NCI-H774 (cell line): ENCODE measurements at places on chromosomes 3 and 15.

- no peak for DNase-seq
These were observed 33.5 kb downstream of the CCDC13 start for GRCh38 chr3:42739401-42740158.

DNA sequence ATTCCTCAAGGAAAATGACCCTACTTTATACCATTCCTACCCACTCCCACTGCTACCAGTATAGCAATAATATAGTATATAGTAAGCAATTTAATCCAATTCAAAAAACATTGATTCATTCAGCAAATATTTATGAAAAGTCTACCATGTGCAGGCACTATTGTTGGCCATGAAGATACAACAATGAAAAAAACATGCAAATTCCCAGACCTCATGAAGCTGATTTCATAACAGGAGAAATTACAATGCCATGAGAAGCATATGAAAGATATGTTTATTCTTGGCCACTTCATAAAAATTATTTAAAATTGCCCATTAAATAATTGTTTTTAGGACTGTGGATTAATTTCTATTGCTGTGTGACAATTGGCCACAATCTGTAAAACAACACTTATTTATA lies 315.8 kb upstream of the COL8A1 start:
- no peak for DNase-seq

GRCh38 chr3:177516158-177517011 lies 319.1 kb upstream of the TBL1XR1 start:
- DNase-seq = no peak

GRCh38 chr15:77412972-77413698 lies 6.8 kb downstream of the PEAK1 start:
- DNase-seq = no peak

DNA sequence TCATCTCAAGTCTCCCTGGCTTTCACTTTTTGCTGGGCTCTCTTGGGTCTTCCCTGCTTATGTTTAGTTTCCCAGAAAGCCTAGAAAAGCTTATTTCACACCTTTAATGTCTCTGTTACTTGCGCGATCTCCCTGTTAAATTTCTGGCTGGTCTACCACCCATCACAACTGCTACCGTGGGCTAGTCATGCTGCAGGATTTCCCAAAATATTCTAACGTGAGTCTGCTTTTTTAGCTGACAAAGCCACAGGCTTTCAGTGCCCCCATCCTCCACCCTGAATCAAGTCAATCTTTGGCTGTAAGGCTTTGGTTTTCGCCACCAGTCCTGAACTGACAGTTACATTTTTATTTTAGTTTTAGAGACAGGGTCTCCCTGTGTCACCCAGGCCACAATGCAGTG lies 74.1 kb downstream of the SUMF1 start:
- no peak for DNase-seq

DNA sequence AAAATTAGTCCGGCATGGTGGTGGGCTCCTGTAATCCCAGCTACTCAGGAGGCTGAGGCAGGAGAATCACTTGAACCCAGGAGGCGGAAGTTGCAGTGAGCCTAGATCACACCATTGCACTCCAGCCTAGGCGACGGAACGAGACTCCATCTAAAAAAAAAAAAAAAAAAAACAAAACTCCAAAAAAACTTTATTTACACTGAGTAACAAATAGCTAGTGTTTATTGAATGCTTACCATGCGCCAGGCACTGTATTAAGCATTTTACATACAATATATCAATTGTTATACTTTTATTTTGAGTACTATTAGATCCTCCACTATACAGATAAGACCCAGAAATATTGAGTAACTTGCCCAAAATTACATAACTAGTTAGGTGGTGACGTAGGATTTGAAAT lies 17.4 kb upstream of the ARIH1 start:
- no peak for DNase-seq

- no peak for DNase-seq
These were observed 209.2 kb upstream of the CTNNB1 start for GRCh38 chr3:40990062-40990456.

- no peak for DNase-seq
These were observed 386.9 kb downstream of the FEZF2 start for GRCh38 chr3:61986473-61986872.

DNA sequence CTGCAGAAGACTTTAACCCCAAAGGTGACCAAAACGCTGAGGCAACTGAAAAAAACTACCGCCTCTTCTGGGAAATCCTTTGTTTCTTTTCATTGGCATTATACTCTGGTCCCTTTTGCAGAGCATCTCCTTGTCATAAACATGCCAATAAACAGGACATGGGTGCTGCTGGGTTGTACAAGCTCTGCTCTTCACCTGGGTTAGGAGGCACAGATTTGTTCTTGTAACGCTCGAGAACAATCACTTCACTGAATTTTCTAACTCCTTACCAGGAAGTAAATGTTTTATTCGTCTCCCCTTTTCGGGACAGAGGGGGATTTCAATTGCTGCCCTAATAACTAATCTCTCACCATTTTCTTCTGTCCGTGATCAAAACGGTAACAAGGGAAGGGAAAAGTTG lies 1.3 kb downstream of the PLCH1 start:
- DNase-seq = no peak
